ENCODE measurements at places on chromosomes 3 and 15. TPM values are rescaled to one million over a fixed set of nuclear protein-coding genes. Genes with fewer than 3 reads are reported as not detected.

The CISH gene
- 9.9 TPM for total RNA-seq

The RUBCN gene
- 32.7 TPM for total RNA-seq

The GOLGA8J gene
- not detected for total RNA-seq

The PTPN9 gene
- 9.6 TPM for total RNA-seq

The ITIH4 gene
- total RNA-seq, result not detected

The INSYN1 gene
- 68.5 TPM for total RNA-seq

The VEPH1 gene
- total RNA-seq, result 0.48 TPM

The TRH gene
- 0.55 TPM for total RNA-seq

The GPR149 gene
- total RNA-seq, result not detected

The ZBTB47 gene
- 129 TPM for total RNA-seq

The KBTBD8 gene
- total RNA-seq, result 4.4 TPM

The PLCB2 gene
- 8.4 TPM for total RNA-seq

The FBXO40 gene
- 81.6 TPM for total RNA-seq

The SYNM gene
- total RNA-seq, result 211 TPM

The DZIP1L gene
- 4.0 TPM for total RNA-seq

The ATP13A5 gene
- total RNA-seq, result not detected

The TIMP4 gene
- 29.1 TPM for total RNA-seq

The C3orf85 gene
- total RNA-seq, result not detected

The SOX14 gene
- total RNA-seq, result not detected

The CD96 gene
- 0.85 TPM for total RNA-seq

The ACTC1 gene
- total RNA-seq, result 10,302 TPM

The P3H2 gene
- total RNA-seq, result 5.1 TPM

The GHSR gene
- not detected for total RNA-seq

The CPNE9 gene
- total RNA-seq, result not detected

The DNAH12 gene
- total RNA-seq, result 0.08 TPM

The ECE2 gene
- 1.6 TPM for total RNA-seq

The WDR82 gene
- 43.2 TPM for total RNA-seq

The SERPINI1 gene
- 2.0 TPM for total RNA-seq

The CSTA gene
- total RNA-seq, result 2.6 TPM

The SEMA3F gene
- total RNA-seq, result 18.7 TPM

The TNFAIP8L3 gene
- total RNA-seq, result 7.7 TPM

The CPN2 gene
- total RNA-seq, result not detected

The SYNPR gene
- 2.7 TPM for total RNA-seq

The RASL12 gene
- 183 TPM for total RNA-seq

The DUOX1 gene
- total RNA-seq, result 3.6 TPM

The PPCDC gene
- 10.6 TPM for total RNA-seq

The LMAN1L gene
- 13.8 TPM for total RNA-seq

The ANKUB1 gene
- not detected for total RNA-seq

The CTXN2 gene
- not detected for total RNA-seq

The IL17RE gene
- total RNA-seq, result 2.6 TPM

The TP63 gene
- 0.24 TPM for total RNA-seq

The NR1I2 gene
- 0.82 TPM for total RNA-seq

The SKOR1 gene
- total RNA-seq, result 0.12 TPM

The CCR9 gene
- not detected for total RNA-seq

The PAQR5 gene
- 5.0 TPM for total RNA-seq
